ENCODE measurements at places on chromosomes 11 and 22.

GRCh38 chr11:115745066-115745465 is 240.9 kb upstream of the CADM1 start:
- no peak for DNase-seq

DNA sequence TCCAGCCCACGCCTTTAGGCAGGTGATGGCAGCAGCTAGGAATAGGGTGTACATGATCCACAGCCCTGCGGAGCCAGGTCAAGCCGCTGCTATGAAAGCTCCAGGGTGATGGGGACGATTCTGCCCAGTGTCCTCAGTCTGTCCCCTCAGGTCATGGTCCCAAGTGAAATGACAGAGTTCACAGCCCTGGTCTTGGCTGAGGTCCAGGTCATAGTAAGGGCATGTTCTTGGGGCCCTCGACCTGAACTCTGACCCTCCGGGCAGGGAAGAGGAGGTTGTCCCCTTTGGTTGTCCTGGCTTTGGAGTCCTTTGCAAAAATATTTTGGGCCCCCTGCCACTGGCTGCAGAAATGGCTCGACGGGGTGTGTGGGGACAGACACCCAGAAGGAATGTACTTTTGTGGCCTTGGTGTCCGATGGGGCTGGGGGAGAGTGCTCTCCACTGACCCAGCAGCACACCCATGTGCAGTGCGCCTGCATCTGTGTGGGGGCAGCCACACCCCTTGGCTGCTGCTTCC is 7.3 kb downstream of the C22orf31 start:
- DNase-seq: no peak

GRCh38 chr11:17156283-17156682 is 51.5 kb downstream of the PIK3C2A start:
- no peak for DNase-seq

- peak; percentile 75 for DNase-seq
Measured at GRCh38 chr11:81700076-81700475, 1033.6 kb downstream of the FAM181B start.

DNA sequence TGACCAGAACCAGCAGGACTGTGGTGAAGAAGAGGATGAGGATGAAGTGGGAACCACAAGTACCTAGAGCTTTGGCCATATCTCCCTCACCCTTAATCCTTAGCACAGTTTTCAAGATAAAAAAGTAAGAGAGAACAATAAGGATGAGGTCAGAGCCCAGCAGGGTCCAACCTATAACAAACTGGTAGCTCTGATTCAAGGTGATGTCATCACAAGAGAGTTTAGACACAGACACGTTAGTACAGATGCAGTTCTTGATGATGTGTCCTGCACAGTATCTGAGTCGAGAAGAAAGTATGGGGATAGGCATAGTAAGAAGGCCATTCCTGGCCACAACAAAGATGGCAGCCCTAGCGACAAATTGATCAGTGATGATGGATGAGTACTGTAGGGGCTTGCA is 586 bp downstream of the OR56A5 start:
- no peak for DNase-seq

DNA sequence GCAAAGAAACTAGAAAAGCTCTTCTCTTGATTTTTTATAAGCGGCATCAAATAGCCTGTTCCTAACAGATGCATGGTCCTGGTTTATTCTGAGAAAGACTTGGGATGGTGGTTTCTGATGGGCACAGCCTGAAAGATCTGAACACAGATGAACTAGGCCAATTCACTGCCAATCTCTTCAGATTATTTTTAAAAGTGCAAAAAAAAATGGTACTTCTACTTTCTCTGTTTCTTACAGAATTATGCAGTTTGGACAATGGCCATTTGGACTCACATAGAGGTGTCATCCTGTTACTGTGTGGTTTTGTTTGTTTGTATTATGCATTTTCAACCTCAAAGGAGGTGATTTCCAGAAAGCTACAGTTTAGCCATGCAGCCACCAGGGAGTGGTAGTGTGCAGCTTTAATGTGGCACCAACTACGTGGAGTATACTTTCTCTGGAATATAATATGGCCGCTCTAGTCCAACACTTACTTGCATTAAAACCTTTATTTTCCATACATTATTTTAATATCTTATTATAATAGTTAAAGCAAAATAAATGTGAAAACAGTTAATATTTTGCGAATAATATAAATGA is 469.8 kb upstream of the KIRREL3 start:
- no peak for DNase-seq

DNA sequence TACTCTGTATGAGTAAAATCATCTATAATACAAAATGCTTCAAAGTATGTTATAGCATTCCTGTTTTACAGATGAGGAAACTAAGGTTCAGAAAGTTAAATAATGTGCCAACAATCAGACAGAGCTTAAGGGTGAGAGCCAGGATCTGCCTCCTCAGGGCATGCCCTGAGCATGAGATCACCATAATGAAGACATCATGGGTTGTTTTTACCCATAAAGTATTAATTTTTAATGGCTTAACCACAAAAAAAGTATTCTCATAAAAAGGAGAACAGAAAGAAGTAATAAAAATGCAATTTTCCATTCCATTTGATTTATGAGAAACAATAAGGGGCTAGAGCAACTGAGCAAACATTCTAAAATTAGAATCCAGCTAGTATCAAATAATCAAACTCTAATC is 534.3 kb upstream of the ARHGAP42 start:
- peak; percentile 4 for DNase-seq

DNA sequence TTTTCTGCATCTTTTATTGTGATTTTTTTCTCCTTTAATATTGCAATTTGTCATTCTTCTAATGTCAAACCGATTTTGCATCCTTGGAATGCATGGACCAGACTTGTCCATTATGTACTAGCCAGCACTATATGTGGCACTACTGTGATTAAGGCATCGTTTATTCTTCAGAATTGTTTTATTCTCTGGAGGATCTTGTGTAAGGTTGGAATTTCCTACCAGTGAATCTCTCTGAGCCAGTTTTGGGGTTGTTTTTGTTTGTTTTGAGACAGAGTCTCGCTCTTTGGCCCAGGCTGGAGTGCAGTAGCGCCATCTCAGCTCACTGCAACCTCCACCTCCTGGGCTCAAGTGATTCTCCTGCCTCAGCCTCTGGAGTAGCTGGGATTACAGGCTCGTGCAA is 58.5 kb downstream of the IGLL5 start:
- DNase-seq: no peak

- DNase-seq: peak; percentile 90
Measured at GRCh38 chr11:122069707-122070360, 46.2 kb downstream of the BLID start.

- DNase-seq: no peak
Measured at GRCh38 chr11:64726211-64726641, 3.2 kb upstream of the NRXN2 start.

DNA sequence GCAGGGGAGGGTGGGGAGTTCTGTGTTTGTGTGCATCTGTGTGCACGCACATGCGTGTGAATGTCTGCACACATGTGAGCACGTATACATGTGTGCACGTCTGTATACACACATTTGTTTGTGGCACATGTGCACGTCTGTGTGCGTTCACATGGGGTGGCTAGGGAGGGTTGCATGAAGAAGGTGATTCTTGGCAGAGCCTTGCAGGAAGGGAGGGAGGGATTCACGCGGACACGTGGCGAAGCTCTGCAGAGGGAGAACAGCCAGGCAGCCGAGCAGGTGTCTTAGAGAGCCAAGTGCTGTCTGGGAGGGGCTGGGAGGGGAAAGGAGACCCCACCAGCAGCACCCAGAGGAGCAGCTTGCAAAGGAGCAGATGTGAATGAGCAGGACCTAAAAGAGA is 372.1 kb downstream of the BRD1 start:
- no peak for DNase-seq

Measured in fibroblast of skin of right quadriceps (primary cell).